ENCODE measurements at places on chromosomes 6 and 20.

- DNase-seq, result no peak
Measured at GRCh38 chr6:63352069-63352543, 32.3 kb upstream of the LGSN start.

GRCh38 chr6:37551867-37552266 is 52.2 kb upstream of the CCDC167 start:
- no peak for DNase-seq

GRCh38 chr6:152572338-152573088 is 64.6 kb downstream of the SYNE1 start:
- no peak for DNase-seq

DNA sequence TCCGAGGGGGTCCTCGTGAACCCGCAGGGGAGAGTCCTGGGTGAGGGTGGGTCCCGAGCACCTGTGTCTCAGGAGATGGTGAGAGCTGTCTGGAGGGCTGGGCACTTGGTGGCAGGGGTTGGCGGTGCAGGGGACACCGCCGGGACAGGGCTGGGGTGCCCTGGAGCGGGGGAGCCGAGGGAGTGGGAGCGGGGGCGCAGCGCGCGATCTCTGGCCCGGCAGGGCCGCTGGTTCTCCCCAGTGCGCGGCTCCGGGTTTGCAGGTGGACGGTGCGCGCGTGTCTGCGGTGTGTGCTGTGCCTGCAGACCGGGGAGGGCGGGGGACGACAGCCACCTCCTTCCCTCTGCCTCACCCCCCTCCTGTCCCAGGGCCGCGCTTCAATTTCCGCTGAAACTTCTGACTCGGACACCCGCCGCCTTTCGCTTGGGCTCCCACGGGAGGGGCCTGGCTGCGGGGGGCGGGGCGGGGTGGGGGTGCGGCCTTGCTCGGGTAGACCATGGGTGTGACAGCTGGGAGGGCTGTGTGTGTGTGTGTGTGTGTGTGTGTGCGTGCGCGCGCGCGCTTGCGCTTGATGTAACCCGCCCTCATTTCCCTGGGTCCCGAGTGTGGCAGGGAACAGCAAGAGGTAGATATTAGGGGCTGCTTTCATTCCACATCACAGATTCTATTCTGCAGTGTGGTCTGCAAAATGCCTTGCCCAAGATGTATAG is 1.2 kb downstream of the TRIB3 start:
- DNase-seq, result peak; percentile 79

DNA sequence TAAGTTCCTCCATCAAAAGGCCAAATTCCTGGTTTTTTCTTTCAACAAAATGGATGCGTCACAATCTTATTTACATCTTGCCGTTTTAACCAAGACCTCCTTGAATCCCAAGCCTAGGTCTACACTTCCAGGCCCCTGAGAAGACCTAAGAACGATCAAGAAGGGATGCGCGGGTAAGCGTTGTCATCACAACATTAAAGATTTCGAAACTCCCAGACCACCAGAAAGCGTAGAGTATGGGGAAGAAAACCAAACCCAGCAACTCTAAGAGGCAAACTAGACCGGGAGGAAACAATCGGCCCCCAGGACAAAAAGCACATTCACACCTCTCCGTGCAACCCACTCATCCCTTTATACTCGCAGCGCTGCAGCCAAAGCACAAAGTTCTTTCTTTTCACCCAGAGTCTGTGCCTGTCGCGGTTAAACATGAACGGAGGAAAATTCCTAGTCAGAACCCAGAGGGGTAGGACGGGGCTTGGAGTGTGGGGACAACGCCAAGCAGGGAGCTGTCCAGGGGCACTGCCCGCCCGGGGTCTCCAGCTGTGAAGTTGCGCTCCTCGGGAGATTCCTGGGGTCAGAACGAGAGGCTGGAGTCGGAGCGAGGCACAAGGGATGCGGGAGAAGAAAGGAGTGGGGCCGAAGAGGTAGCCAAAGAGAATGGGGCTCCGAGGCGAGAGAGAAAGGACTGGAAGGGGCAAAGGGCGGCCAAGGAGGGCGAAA is 725 bp downstream of the OSER1 start:
- no peak for DNase-seq

- no peak for DNase-seq
Measured at GRCh38 chr6:144639654-144640053, 354.5 kb downstream of the UTRN start.

DNA sequence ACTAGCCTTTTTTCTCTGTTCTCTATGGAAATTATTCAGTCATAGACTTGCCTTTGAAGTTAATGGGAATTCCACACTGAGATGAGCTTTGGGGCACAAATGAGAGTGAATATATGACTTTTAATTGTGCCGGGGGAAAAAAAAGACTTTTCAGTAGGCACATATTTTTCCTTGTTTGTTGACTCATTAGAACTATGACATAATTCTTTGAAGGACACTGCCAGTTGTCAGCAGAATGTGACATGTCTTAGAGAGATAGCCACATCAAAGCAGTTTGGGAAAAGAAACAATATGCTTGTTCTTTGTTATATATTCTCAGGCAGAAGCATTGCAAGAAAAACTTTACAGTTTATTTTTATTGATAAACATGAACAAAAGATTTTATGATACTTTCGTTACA is 138.3 kb downstream of the COL9A1 start:
- no peak for DNase-seq

GRCh38 chr20:50980071-50980681 is 21.6 kb downstream of the MOCS3 start:
- DNase-seq, result peak; percentile 68

- no peak for DNase-seq
Measured at GRCh38 chr20:57555457-57556184, 5.3 kb upstream of the PCK1 start.

DNA sequence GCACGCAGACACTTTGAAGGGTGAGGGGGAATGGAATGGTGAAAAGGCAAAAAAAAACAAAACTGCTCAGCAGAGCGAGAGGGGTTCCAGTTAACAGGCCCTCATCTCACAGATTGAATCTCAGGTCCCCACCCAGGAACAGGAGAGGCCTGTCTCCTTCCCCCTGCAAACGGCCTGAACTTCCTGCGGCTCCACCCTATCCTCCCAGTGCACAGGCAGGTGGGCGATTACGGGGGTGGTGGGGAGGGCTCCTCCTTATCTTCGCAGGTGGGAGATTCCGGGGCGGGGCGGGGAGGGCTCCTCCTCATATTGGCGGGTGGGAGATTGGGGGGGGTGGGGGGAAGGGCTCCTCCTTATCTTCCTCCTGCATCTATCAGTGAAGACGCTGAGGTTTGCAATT is 129.0 kb downstream of the SOX4 start:
- no peak for DNase-seq

- DNase-seq, result no peak
Measured at GRCh38 chr20:35173576-35174192, 1.8 kb downstream of the PROCR start.

DNA sequence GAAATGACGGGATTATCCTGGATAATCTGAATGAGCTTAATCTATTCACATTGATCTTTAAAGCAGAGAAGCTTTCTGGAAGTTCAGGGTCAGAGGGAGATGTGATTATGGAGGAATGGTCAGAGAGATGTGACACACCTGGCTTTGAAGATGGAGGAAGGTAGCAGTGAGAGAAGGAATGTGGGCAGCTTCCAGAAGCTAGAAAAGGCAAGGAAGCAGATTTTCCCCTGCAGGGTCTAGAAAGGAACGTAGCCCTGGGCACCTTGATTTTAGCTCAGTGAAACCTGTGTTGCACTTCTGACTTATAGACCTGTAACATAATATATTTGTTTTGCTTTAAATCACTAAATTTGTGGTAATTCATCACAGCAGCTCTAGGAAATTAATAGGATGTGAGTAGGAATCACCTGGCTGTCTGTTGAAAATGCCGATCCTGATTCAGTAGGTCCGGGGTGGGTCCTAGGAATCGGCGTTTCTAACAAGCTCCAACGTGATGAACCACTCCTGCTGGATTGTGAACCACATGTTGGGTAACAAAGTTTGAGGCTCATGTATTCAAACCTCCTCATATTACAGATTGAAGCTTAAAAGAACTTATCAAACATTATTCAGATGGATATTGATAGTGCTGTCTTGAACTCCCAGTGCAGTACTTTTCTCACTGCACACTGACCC is 157.0 kb downstream of the GJA1 start:
- DNase-seq, result no peak

GRCh38 chr20:10352934-10353824 is 80.8 kb downstream of the MKKS start:
- no peak for DNase-seq

DNA sequence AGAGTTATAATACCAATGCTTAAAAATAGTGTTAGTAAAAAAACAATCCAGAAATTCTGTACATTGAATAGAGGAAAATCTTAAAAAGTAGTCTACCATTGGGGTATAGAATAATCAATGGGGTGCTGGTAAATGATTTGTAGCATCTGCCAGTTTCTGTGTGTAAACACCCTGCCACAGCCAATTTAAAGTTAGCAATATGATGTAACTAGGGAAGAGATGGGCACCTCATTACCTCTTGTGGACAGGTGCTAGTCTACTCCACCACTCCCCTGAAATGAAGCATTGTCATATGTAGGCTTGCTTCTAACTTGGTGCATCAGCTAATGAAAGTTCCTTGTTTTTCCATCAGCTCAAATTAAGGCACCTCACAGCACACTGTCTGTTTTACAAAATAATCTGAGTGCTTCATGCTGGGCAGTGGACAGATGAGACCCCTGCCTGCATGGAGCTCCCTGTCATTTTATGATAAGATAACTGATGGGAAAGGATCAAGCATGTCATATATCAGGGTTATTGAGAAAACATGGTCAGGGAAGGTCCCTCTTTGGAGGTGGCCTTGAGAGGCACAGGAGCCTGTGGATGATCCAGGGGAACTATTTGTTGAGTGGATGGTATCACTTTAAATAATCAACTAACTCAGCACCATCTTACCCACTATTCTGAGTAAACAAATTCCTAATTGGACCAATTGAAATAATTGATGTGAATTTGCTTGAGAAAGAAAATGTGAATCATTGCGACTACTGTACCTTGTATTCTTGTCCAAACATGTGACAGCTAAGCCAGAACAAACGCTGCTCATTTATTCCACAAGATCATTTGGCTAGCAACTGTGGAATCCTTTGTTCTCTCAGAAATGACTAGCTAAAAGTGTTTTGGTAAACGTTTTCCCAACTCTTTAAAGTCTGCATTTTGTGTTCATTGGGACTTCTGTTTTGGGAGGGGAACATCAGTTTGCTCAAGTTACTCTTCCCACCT is 45.9 kb upstream of the CSE1L start:
- DNase-seq, result no peak

DNA sequence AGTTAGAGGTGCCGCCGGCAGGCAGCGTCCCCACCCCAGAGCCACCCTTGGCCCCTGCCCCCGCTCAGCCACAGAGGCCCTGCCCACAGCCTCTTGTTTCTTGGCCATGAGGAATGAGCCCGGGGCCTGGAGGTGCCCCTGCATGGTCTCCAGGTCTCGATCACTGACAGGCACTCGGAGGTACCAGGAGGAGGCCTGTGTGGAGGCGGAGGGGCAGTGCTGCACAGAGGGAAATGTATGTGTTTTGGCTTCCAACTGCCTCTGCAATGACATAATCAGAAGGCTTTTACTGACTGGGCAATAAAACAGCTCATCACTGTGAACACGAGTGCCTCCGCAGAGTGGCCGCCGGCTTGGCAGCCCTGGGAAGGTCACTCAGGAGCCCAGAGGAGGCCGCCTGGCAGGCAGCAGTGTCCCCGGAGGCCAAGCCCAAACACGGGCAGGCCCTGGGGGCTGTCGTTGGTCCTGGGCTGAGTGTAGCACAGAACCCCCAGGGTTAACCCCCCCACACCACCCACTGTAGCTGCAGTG is 61.1 kb upstream of the GATA5 start:
- DNase-seq, result no peak

GRCh38 chr6:142820338-142821051 is 124.5 kb downstream of the HIVEP2 start:
- DNase-seq, result no peak

DNA sequence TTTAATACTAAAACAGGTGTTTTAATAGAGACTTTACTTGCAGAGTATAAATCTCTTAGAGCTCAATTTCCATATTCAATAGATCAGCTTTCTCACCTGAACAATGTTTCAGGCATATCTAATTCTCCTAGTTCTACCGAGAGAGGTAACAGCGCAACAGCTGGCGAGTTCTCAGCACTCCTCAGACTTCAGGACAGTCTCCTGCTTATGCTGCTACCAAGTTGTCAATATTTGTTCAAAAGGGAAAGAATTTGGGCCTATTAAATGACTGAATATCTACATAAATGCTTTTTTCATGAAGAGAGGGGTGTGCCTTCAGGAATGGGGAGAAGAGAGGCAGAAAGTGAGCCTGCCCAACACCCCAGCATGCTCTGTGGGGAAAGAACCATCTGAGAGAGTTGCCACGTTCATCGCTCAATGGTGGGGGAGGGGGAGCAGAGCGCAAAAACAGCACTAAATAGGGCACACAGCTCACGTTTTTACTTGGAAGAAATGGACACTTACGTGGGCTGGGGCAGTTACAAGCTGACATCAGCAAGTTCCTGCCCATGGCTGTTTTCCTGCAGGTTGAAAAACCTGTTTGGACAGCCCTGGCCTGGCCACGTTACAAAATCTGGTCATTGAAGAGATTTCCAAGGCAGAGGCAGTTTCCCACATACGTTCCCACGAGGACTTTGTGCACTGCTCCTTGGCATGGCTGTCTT is 38.0 kb downstream of the EZR start:
- no peak for DNase-seq

DNA sequence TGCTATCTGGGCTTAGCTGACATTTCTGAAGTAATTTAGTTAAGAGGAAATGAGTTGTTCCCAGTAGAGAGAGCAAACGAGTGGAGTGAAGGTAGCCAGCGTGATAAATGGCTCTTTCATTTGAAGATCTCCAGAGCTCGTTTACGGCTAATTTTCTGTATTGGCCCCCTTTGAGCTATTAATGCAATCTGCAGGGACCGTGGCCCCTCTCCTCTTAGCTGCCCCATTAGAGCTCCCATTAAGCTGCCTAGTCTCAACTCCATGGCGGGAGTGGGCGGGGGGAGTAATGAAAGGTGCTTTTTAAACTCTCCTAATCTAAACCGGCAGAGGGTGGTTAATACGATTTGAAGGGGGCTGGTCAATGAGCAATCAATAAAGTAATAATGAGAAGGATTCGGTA is 12.5 kb downstream of the TFAP2B start:
- DNase-seq, result no peak

DNA sequence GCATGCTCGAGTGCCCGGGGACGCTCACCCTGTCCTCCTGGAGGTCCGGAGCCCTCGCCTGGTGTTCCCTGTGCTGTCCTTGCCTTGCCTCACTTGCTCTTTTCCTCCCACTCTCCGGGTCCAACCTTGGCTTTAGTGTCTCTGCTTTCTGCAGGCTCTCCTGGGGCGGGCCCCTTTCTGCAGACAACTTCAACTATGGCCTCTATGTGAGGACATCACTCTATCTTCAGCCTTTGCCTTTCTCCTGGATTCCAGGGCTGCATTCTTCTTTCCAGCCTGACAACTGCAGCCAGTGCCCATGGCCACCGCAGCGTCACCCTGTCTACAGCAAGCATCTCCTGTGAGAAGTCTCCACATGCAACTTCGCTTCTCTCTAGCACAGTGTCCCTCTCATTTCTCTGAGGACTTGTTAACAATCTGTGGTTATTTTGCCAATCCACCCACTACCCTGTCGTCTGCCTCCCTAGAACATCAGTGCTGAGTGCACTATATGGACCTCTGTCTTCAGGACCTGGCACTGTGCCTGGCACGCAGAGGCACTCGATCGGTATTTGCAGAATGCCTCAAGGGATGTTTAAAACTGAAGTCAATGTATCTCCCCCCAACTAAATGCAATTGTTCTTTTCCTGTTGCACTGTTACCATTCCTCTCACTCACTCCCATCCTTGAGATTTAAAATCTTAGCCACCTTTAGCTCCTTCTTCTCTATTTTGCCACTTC is 35.9 kb downstream of the FOXC1 start:
- DNase-seq, result no peak

- peak; percentile 68 for DNase-seq
Measured at GRCh38 chr6:36131511-36132245, 1.4 kb downstream of the MAPK13 start.
